CD4-positive, alpha-beta T cell (primary cell): ENCODE measurements at places on chromosomes 7 and 10.
A peak's percentile ranks its signal among the peaks of the same experiment; 100 is the strongest.

DNA sequence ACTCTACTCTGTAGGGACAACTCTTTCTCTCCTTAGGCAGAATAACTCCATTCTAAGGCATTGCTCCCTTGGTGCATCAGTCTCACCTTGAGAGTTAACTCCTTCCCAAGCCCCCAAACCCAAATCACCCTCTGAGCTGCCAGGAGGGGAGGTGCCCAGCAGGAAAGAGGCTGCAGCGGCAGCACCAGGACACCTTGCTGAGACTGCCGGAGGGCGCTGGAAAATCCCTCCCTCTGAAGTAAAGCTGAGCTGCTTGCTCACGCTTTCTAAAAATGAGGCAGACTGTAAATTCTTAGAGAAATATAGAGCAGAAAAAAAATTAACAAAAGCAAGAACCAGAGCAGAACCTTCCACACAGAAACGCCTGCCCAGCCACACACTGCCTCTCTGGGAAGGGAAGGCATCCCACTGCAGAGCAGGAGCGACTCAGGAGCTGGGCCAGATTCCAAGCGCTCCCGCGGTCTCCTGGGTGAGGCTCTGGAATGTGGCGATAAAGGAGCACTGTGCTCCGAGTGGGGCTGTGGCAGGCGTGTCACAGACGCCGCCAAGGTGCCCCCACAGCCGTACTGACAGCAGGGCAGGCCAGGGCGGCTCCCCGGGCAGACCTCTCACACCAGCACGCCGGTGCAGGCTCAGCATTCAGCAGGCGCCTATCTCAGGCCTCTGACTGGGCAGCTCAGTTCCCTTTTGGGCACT, 202.1 kb downstream of the TNS3 start:
- no peak overlapping the region for H3K4me3 ChIP-seq
- H3K4me1 ChIP-seq: no peaks in the 10 kb centered on the region

DNA sequence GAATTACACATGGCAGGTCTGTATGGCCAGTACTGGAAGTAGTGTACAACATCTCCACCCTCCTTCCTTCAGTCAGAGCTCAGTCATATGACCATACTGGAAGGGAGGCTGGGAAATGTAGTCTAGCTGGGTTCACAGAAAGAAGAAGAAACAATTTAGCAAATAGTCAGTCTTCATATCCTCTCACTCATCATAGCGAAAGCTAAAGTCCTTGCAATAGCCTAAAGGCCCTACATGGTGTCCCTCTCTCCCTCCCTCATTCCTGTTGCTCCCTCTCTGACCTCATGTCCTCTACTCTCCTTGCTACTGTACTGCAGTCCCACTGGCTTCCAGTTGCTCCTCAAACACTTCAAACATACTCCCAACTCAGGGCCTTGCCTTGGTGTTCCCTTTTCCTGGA, 4.3 kb upstream of the CALU start:
- no peak overlapping the region for H3K4me3 ChIP-seq
- peaks cover 10% of the 10 kb centered on the region for H3K4me1 ChIP-seq
- H3K27ac ChIP-seq: no peak overlapping the region
- H3K36me3 ChIP-seq: no peaks in the 10 kb centered on the region
- no peak for DNase-seq

DNA sequence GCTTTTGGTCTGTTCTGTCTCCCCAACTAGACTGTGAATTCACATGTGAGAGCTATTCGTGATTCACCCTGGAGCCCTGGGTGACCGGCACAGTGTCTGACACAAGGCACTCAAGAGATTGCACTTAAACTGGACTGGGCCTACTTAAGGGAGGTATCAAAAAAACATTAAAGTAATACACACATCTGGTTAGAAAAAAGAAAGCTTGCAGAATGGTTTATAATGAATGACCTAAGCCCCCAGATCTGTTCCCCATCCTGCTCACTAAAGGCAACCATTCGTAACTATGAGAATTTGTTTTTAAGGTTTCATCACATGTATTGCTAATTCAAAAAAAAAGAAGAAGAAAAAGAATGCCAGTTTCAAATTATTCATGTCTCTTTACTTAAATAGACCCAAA, 74.5 kb downstream of the DGKI start:
- no peak for DNase-seq
- H3K27me3 ChIP-seq: no peaks in the 10 kb centered on the region
- H3K27ac ChIP-seq: no peak overlapping the region

DNA sequence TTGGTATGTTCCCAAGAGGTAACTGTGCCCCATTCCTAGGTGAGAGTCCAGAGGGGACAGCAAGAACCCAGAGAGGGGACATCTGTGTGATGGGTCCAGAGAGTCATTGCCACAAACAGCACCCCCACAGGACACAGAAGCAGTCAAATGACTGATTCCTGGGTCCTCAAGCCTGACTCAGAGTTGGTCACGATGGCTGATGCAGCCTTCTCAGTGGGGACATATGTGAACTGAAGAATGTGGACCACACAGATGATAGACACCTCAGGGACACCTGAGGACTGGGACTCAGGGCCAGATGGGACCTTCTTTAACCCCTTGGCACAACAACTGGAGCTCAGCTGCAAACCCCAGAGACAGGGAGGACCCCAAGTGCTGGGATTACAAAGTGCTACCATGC, 96.5 kb downstream of the STRA8 start:
- H3K27ac ChIP-seq: no peak overlapping the region
- no peak for DNase-seq
- H3K4me1 ChIP-seq: no peaks in the 10 kb centered on the region
- H3K4me3 ChIP-seq: no peak overlapping the region
- no peaks in the 10 kb centered on the region for H3K36me3 ChIP-seq

DNA sequence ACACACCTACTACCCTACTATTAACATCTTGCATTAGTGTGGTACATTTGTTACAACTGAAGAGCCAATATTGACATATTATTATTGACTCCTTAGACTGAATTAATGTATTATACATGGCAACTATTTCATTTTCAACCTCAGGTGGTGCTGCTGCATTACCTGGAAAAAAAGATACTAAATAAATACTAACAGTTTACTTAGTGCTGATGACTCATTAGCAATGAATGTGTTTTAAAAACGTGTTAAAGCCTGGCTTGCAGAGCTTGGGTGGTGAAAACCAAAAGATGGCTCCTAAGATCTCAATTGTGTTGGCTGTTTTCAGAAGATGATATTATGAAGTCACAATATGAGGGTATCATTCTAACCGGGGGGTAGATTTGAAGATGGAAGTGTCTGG, 34.8 kb downstream of the CFAP43 start:
- H3K4me3 ChIP-seq: no peak overlapping the region
- H3K27ac ChIP-seq: no peak overlapping the region
- H3K36me3 ChIP-seq: no peaks in the 10 kb centered on the region
- no peaks in the 10 kb centered on the region for H3K27me3 ChIP-seq

- H3K27ac ChIP-seq: peak within 1 kb of the TSS; percentile 60
- H3K36me3 ChIP-seq: peaks cover 9% of the 10 kb centered on the region
- H3K4me1 ChIP-seq: peaks cover 35% of the 10 kb centered on the region
- peak; percentile 83 for DNase-seq
- no peaks in the 10 kb centered on the region for H3K27me3 ChIP-seq
Observed at GRCh38 chr7:6636741-6637543, at the start of gene ZNF316. TSS of gene ZNF316 (plus strand) at chr7:6637318. CDS start at chr7:6642410, 5,092 bp downstream.

DNA sequence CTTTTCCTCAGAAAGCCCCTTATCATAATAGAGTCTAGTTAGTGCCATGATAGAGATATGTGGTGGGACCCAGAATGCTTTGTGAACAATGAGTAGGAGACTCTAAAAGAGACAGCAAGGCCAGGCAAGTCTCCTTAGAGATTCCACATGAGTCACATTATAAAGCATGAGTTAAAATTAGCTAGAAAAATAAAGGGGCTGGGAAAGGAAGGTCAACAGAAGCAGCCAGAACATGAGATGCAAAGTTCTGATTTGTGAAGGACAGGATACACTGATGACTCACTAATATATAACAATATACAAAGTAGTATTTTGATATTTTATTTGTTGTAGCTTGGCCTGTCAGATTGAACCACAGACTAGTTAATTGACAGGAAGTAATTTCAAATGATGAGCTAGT, 25.3 kb upstream of the SNX13 start:
- no peak overlapping the region for H3K4me3 ChIP-seq
- DNase-seq: no peak
- no peaks in the 10 kb centered on the region for H3K36me3 ChIP-seq
- H3K27ac ChIP-seq: no peak overlapping the region

DNA sequence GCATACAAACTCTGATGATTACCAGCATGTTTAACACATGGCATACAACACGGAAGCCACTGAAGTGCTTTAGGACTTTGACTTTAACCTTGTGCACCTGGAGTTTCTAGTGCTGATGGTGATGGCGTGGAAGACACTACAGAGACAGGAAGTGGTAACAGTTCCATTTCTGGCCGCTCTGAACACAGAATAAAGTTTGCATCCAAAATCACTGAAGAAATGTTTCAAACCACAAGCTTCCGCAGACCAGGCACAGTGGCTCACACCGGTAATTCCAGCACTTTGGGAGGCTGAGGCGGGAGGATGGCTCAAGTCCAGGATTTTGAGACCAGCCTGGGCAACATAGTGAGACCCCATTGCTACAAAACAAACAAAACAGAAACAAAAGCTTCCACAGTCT, 40.3 kb upstream of the TNPO3 start:
- H3K4me3 ChIP-seq: no peak overlapping the region
- H3K27me3 ChIP-seq: no peaks in the 10 kb centered on the region
- peak; percentile 17 for DNase-seq
- H3K36me3 ChIP-seq: no peaks in the 10 kb centered on the region

DNA sequence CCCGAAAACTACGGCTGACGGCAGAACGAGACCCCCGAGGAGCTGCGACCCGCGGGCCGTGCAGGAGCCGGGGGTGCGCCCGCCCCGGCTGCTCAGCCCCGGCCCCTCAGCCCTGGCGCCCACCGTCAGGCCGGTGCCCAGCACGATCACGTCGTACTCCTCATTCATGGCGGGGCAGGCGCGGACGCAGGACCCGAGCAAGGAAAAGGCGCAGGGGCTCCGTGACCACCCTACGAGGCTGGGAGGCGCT, 218 bp downstream of the GDI2 start:
- peaks cover 3% of the 10 kb centered on the region for H3K36me3 ChIP-seq
- no peaks in the 10 kb centered on the region for H3K27me3 ChIP-seq
- no peak for DNase-seq
- peak overlapping the region; percentile 74 for H3K4me3 ChIP-seq

GRCh38 chr7:121874298-121874697, 1.3 kb downstream of the PTPRZ1 start:
- no peak overlapping the region for H3K4me3 ChIP-seq
- H3K4me1 ChIP-seq: no peaks in the 10 kb centered on the region
- no peaks in the 10 kb centered on the region for H3K36me3 ChIP-seq
- no peak for DNase-seq
- H3K27ac ChIP-seq: no peak overlapping the region
- peaks cover 7% of the 10 kb centered on the region for H3K27me3 ChIP-seq

GRCh38 chr10:61994405-61995219, 93.1 kb downstream of the ARID5B start:
- H3K27ac ChIP-seq: no peak overlapping the region
- H3K36me3 ChIP-seq: peaks cover 8% of the 10 kb centered on the region
- H3K4me1 ChIP-seq: peaks cover 16% of the 10 kb centered on the region
- no peak overlapping the region for H3K4me3 ChIP-seq

- no peaks in the 10 kb centered on the region for H3K27me3 ChIP-seq
- no peaks in the 10 kb centered on the region for H3K4me1 ChIP-seq
- no peak for DNase-seq
- H3K27ac ChIP-seq: no peak overlapping the region
- no peak overlapping the region for H3K4me3 ChIP-seq
- no peaks in the 10 kb centered on the region for H3K36me3 ChIP-seq
Observed at GRCh38 chr7:158539711-158540146, 47.9 kb downstream of the PTPRN2 start.
